ENCODE measurements at places on chromosomes 16 and 17. TPM values are rescaled to one million over a fixed set of nuclear protein-coding genes. Genes with fewer than 3 reads are reported as not detected.

The VPS35L gene
- total RNA-seq, result 73.5 TPM

DNA sequence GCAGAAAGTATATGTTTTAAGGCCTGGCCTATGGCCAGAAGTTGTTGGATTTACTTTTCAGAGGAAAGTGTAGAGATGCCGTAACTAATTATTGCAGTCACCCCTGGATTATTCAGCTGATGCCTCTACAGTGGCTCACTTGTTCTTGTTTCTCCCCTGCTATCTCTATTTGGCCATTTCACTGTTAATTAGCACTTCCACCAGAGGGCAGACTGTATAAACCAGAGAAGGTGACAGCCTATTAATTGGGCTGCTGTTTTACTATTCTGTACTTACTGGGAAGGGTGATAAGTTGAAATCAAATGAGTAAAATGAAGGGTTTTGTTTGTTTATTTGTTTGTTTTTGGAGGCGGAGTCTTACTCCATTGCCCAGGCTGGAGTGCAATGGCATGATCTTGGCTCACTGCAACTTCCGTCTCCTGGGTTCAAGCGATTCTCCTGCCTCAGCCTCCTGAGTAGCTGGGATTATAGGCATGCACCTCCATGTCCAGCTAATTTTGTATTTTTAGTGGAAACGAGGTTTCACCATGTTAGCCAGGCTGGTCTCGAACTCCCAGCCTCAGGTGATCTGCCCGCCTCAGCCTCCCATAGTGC is 66.0 kb downstream of the CDK12 start:
- peaks cover 98% of the 10 kb centered on the region for H3K36me3 ChIP-seq
- H3K4me3 ChIP-seq, result no peak overlapping the region
- no peaks in the 10 kb centered on the region for H3K4me1 ChIP-seq
- no peaks in the 10 kb centered on the region for H3K27me3 ChIP-seq

DNA sequence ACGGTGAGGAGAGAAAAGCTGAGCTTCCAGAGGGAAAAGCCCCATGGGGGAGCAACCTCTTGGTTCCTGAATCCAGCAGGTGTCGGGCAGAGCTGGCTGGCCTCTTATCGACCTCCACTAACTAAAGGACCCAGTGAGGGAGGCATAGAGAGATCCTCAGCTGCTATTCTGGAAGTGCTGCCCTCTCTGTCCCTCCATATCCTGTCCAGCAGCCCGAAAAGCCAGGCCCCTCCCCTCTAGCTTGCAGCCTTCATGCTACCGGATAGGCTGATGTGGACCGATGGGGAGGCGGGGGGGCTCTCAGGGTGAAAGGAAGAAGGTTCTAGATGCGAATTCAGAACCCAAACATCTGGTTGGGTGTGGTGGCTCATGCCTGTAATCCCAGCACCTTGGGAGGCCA is 24.9 kb downstream of the MXRA7 start:
- H3K4me3 ChIP-seq, result no peak overlapping the region
- no peak for DNase-seq
- no peak overlapping the region for H3K27ac ChIP-seq

GRCh38 chr16:55184052-55184451 is 140.0 kb upstream of the IRX6 start:
- no peaks in the 10 kb centered on the region for H3K36me3 ChIP-seq
- H3K27ac ChIP-seq, result no peak overlapping the region
- H3K4me3 ChIP-seq, result peak overlapping the region; percentile 59
- DNase-seq, result peak; percentile 70
- H3K4me1 ChIP-seq, result peaks cover 14% of the 10 kb centered on the region
- no peaks in the 10 kb centered on the region for H3K27me3 ChIP-seq

- H3K4me3 ChIP-seq, result no peak overlapping the region
- H3K27ac ChIP-seq, result no peak overlapping the region
- peaks cover 18% of the 10 kb centered on the region for H3K36me3 ChIP-seq
- no peaks in the 10 kb centered on the region for H3K4me1 ChIP-seq
Observed at GRCh38 chr17:64150237-64151015, 20.5 kb upstream of the ERN1 start.

The RAPGEFL1 gene
- 20.8 TPM for total RNA-seq

DNA sequence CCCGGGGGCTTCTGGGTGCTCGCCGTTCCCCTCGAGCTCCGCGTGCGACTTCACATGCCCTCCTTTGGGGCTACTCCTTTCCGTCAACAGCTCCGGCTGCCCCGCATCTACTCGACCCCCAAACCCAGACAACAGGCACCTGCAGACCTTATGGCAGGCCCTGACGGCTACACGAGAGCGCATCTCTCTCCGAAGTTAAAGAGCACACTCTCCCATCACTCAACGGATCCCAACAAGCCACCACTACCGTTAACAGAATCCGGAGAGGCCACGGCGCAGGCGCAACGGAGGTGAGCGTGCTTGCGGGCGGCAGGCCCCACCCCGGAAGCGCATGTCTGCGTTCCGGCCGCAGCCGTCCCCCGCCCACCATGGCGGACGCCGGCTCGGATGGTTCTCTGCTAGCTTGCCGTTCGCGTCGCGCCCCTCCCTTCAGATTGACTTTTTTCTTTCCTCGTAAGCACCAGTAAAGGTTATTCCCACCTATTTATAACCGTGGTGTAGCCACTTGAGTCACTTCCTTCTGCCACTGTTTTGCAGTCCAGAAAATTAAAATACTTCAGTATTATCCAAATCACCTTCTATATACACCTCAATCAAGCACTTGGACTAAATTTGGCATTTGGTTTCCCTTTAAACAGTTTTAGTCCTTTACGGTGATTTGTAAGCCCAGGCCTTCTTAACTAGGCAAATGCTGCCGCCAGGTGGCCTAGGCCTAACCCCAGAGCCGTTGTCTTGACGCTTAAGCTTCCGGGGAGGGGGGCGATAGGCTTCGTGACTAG is at the start of gene POLG2:
TSS of gene POLG2 (minus strand) at position 269 of the 779 bp plus-strand sequence. CDS start at position 183, 86 bp downstream.
- H3K27me3 ChIP-seq, result no peaks in the 10 kb centered on the region
- H3K36me3 ChIP-seq, result peaks cover 54% of the 10 kb centered on the region
- H3K4me1 ChIP-seq, result peaks cover 9% of the 10 kb centered on the region
- H3K4me3 ChIP-seq, result peak within 1 kb of the TSS; percentile 91

GRCh38 chr17:80228477-80228876 is 8.2 kb downstream of the SLC26A11 start:
- DNase-seq, result no peak
- H3K27ac ChIP-seq, result no peak overlapping the region
- no peak overlapping the region for H3K4me3 ChIP-seq
- no peaks in the 10 kb centered on the region for H3K27me3 ChIP-seq
- peaks cover 64% of the 10 kb centered on the region for H3K36me3 ChIP-seq

- no peaks in the 10 kb centered on the region for H3K27me3 ChIP-seq
- H3K4me1 ChIP-seq, result no peaks in the 10 kb centered on the region
- DNase-seq, result no peak
- peaks cover 86% of the 10 kb centered on the region for H3K36me3 ChIP-seq
- no peak overlapping the region for H3K27ac ChIP-seq
- H3K4me3 ChIP-seq, result no peak overlapping the region
Observed at GRCh38 chr16:84071121-84071520, 28.5 kb upstream of the SLC38A8 start.

GRCh38 chr17:7889166-7889955 is 772 bp downstream of the CHD3 start:
- H3K4me3 ChIP-seq, result no peak overlapping the region
- peaks cover 9% of the 10 kb centered on the region for H3K4me1 ChIP-seq
- no peaks in the 10 kb centered on the region for H3K27me3 ChIP-seq
- DNase-seq, result peak; percentile 83
- no peak overlapping the region for H3K27ac ChIP-seq

All from endodermal cell (in vitro differentiated cells).